ENCODE measurements at places on chromosomes 4 and X.

DNA sequence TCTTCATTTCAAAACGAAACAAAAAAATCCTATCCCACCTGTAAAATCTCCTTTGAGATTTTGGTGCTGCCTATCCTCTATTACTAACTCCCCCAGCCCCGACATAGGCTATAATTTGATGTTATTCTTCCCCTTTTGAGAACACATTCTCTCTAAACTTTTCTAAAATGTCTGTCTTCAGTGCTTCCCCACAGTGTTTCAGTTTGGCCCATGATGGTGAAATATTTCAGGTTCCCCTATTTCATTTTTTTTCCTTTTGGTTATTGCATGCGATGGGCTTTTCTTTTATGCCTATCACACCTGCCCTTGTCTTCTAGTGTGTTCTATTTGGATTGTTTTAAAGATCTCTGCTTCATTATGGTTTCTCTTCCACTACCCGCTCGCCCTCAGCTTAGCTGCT is 14.7 kb downstream of the BCORL1 start:
- no peak for DNase-seq

GRCh38 chr4:188683571-188683970 is 544.3 kb downstream of the TRIML1 start:
- DNase-seq = no peak

DNA sequence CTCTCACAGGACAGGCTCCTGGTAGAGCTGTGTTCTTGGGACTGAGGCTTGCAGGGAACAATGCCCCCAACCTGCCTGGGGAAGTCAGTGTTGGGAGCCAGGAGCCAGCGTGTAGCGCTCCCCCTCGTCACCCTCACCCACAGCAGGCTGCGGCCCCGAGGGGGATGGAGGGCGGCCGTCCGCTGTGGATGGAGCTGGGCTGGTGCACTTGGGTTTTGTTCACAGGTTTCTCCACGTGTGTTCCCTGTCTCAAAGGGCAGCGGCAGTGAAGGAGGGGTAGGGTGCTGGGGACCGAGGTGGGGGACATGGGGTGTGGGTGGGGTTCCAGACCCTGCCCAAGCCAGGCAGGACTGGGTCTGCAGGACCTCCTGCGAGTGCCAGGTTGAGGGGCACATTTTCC is 69.1 kb downstream of the RGS12 start:
- no peak for DNase-seq

DNA sequence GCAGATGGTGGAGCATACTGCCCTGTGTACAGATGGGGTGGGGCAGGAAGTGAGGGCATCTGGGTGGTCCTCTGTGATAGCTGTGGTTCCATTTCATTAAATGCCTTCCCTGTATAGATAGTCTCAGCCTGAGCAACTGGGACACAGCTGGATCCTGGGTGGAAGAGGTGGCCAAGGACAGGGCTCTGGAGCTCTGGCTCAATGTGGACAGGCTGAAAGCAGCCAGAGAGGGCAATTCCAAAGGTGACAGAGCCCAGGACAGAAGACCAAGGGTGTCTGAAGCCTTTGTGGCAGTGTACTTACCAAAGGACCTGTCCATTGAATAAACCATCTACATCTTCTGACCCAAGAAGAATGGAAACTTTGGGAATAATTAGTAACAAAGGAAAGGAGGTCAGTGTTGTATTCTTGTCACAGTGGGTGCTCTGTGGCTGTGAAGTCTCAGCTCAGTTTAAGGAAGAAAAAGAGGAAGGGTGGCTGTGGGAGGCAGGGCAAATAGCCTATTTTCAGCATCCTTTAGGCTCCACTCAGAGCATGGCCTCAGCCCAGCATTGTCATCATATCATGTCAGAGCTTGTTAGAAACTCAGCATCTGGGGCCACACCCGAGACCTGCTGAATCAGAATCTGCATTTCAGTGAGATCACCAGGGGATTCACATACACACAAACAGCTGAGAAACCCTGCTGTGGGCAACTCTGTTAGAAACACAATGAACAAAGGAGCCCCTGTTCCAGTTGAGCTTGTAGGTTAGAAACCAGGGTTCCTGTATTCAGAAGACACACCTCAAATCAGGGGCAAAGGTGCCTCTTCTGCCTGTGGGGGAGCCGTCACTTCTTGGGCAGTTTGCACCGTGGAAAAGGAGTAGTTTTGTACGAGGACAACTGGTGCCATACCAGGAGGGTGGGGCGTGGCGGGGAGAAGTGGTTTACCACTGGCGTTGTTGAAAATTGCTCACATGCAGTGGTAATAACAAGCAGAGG is 168.6 kb downstream of the PTTG2 start:
- DNase-seq = peak; percentile 60

GRCh38 chrX:109345856-109346255 is 136.0 kb downstream of the GUCY2F start:
- DNase-seq = no peak

GRCh38 chr4:45063696-45064095 is 337.3 kb upstream of the GNPDA2 start:
- no peak for DNase-seq

DNA sequence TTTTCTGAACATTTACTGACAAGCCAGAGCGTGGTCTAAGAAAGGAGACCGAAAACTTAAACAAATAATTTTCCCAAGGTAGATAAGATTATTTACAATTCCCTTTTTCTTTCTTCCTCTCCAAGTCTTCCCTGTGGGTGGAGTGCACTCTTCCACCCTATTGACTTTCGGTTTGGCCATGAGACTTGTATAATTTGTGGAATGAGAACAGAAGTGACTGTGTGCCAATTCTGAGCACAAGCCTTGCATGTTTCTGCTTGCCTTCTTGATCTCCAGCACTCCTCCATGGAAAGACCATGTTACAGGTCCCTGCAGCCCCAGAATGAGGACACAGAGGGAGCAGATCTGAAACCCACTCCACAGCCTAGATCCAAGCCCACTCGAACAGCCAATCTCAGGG is 150.0 kb upstream of the HPGD start:
- no peak for DNase-seq

DNA sequence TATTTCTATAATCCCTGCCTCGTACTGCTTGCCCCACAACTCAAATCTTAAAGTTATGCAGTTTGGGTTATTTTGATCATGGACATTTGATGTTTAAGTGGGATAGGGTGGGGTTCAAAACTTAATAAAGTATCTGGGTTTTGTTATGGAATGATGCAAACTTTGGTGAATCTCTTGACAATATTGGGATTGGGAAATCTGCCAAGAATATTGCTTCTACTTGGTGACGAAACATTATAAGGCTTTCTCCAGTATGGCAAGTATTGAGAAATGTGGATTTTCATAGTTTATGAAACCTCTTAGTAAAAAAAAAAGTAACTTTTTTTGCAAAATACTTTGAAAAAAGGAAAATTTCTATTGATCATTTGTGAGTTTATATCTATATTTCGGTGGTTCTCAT is 130.8 kb upstream of the SFRP2 start:
- DNase-seq = no peak

DNA sequence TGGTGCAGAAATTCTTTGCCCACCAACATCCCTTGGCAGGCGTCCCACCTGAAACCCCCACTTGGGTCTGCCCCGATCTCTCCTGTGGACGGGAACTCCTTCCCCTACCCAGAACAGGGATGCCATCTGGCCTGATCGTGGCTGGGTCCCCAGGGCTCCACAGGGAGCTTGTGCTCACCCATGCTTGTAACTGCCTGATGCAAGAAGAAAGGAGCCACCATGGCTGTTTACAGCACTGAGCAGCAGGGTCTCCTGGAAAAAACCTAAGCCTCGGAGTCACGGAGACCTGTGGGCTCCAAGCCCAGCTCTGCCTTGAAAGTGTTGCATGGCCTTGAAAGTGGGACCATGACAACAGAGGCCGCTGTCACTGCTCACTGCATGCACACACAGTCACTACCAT is 101.5 kb upstream of the AFAP1 start:
- no peak for DNase-seq

DNA sequence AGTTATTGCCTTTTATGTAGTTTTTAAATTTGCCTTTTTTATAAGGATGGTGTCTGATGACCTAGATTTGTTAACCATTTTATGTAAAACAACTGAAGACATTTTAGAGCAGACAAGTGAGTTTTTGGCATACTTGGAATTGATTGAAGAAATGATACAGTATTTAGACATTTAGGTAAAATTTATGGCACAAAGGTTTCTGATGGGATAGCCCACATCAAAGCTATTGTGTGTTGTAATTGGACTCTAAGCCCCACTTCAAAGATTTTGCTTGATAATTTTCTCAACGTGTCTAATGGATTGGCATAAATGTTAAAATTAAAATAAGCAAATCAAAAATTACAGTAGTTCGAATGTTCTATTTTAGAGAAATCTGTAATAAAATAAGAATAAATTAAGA is 17.6 kb downstream of the EPGN start:
- DNase-seq = no peak

- no peak for DNase-seq
Measured at GRCh38 chrX:123215397-123216089, 31.5 kb downstream of the GRIA3 start.

- DNase-seq = no peak
Measured at GRCh38 chr4:186021461-186022167, 47.3 kb upstream of the TLR3 start.

DNA sequence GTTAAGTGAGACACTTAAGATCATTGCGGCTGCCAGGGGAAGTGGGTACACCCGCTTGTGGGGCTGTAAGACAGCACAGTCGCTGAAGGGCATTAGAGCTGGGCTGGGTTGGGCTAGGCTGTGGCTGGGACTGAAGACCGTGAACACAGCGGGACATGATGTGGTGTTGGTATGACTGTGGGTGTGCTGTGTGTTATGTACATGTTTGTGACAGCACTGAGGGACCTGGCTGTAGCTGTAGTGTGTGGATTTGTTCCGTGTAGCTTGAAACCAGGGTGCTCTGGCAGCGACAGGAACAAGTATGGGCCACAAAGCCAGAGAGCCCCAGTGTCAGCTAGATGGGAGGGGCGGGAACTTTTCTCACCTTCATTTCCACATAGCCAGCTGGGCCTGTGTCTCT is 82.1 kb downstream of the NHSL2 start:
- DNase-seq = no peak

- DNase-seq = no peak
Measured at GRCh38 chr4:92791871-92792440, 488.2 kb downstream of the GRID2 start.

- no peak for DNase-seq
Measured at GRCh38 chr4:25532591-25532990, 123.1 kb upstream of the SLC34A2 start.

- DNase-seq = no peak
Measured at GRCh38 chr4:104677116-104677515, 182.4 kb upstream of the CXXC4 start.

- no peak for DNase-seq
Measured at GRCh38 chrX:26845056-26845455, 618.1 kb downstream of the PPP4R3C start.

DNA sequence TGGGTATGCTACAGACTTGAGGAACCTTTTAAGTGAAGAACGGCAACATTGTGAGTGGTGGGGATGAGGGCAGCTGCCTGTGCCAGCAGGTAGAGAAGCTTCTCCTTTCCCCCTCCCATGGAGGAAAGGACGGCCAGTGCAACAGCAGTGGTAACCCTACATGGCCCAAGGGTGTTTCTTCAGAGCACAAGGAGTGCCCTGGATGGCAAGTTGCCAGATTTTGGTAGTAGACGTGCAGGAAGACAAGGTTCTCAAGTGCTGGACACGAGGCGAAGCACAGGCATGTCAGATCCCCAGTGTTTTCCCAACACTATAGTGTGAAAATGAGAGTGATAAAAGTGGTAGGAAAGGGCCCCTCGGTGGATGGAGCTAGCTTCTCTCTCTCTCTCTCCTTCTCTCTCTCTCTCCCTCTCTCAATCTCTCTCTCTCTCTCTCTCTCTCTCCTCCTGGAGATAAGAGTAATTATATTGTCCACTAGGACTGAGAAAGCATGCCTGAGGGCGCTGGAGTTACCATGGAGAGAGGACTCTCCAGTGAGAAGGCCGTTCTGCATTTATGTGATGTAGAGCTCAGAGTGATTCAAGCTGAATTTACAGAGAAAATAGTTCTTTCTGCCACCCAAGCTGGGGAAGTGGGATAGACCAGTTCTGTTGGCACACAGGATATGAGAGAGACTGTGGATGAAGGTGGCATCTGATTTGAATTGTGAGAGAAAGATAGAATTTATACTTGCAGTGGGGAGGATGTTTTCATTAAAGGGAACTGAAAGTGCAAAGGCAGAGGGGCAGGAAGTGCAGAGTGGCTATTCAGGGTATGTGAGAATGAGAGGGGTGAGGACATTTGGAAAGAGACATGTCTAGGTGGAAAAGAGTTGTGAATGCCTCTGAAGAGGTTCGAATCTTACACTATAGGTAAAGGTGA is 25.7 kb upstream of the TRPC3 start:
- DNase-seq = no peak

DNA sequence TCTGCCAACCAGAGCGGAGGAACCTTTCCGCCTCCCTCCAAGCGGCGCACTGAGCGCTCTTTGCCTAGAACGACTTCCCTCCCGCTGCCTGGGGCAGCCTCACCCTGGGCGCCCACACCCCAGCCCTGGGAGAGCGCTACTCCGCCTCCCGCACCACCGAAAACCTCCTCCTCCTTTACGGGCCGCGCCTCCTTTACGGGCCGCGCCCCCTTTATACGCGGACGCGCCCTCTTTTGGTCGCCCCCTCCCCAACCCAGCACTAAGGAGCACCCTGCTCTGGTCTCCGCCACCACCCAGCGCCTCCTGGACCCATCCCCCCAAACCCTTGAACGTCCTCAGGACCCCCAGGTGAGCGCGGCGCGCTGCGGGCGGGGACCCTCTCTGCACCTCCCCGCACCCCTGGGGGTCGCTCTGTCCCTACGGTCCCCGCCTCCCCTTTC is 586 bp upstream of the NSG1 start:
- DNase-seq = no peak

DNA sequence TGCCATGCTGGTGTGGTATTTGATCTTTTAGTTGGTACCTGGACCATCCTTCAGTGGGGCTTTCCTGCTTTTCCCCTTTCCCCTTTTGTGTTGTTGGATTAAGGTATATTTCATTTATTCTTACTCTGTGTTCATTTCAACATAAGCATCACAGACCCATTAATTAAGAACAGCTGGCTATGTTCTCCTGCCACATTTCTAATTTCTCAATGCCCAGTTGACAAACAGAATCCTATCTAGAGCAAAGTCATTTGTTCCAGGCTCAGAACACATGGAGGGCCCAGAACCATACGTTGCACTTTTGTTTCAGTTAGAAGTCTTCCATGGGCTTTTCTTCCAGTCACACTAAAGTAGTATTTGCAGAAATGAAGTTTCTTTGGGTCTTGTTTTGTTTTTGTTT is 46.1 kb upstream of the EOLA2 start:
- no peak for DNase-seq

All from stimulated activated CD4-positive, alpha-beta T cell treated with anti-CD3 and anti-CD28 coated beads, Interleukin-12 subunit alpha, Interleukin-12 subunit beta, amount 100 ng/mL, for 24 hours (primary cell).